ENCODE measurements at places on chromosomes 5 and 9. TPM values are rescaled to one million over a fixed set of nuclear protein-coding genes. Genes with fewer than 3 reads are reported as not detected.

- no peak for DNase-seq
These were observed 48.9 kb downstream of the PKD2L2 start for GRCh38 chr5:137937994-137938750.

DNA sequence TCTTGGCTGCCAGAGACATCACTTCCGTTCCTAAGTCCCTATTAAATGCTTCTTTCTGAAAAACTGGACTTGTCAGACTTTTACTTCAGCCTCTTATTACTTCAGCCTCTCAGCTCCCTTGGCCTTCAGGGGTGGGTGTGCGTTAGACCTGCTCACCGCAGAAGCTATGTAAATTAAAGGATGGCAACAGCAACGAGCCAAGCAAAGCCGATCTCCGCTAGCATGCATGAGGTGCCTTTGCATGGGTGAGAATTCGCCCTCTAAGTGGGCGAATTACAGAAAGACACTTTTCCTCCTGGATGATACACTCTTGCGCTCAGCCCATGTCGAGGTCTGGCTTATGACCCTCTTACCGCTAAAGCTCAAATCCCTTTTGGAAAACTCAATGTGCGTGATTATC, 10.9 kb upstream of the IL3 start:
- DNase-seq = no peak

DNA sequence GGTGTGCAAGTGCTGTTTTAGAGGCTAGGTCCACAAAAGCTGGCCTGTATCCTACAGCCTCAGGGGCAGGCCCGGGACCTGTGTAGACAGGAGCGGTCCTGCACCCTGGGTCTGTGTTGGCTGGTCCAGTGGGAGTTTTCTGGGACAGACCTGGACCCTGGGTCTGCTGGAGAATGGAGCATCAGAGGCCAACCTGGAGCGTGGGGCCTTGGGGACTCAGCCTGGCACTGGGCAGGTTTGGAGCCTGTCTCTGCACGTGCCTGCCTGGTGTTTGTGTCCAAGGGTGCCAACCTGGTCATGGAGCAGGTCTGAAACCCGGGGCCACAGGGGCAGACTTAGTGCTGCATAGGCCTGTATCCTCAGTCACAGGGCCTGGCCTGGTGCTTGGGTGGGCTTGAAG, 45.8 kb downstream of the SRFBP1 start:
- DNase-seq = no peak

ZDHHC11 gene
- 3.9 TPM for polyA plus RNA-seq

GSN gene
- 309 TPM for polyA plus RNA-seq

Data from muscle of back (tissue), 13 donors.